ENCODE measurements at places on chromosomes 2 and 18.
A peak's percentile ranks its signal among the peaks of the same experiment; 100 is the strongest.

- no peak for DNase-seq
These were observed 51.8 kb downstream of the LPIN2 start for GRCh38 chr18:2960983-2961696.

DNA sequence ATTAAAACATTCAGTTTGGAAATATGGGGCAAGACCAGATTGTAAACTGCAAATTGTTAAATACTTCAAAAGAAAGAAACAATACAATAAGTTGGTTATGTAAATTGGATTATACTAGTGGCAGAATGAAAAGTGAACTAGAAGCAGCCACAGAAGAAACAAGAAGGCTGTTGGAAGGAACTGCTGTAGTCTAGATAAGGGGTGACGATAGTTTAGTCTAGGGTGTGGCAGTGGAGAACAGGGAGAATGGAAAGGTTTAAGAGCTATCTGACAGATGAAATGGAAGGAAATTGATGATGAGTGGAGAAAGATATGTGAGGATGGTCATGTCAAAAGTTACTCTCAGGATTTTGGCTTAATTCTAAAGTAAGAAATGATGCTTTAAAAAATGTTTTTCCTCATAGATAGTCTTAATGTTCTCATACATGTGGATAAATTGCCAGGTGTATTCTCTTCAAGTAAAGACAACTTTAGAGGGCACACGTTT is 179.7 kb downstream of the GPD2 start:
- no peak for DNase-seq

- no peak for DNase-seq
These were observed 47.2 kb downstream of the SCG2 start for GRCh38 chr2:223554923-223555322.

DNA sequence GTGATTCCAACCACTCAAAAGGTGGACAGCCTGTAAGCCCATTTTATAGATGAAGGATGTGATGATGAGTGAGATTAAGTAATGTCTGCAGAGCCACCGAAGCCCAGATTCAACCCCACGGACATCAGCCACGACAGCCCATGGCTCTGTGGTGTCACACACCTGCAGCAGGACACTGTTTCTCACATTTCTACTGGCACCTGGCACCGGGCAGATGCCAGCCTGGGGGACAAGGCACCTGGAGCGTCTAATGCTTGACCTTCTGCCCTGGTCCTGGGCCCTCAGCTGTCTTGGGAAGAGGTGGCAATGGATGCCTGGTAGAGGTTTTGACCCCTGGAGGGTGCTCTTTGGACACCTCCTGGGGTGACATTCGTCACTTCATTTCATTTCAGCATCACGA is 176.3 kb downstream of the ANAPC1 start:
- no peak for DNase-seq

DNA sequence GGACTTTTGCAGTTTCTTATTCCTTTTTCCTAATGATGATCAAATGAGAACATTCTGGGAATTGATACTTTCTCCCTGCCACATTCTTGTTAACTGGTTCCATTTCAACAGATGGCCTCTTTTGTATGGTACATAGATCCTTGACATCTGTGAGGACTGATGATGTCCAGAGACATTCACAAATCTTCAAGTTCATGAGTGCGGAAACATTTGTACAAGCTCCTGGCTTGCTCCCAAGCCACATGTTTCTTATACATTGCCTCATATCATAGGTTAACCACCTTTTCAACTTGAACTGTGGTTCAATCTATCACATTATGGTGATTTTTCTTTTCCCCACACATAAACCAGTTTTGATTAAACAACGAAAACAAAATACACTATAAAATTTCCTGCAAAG is 267.3 kb downstream of the CLIP4 start:
- no peak for DNase-seq

DNA sequence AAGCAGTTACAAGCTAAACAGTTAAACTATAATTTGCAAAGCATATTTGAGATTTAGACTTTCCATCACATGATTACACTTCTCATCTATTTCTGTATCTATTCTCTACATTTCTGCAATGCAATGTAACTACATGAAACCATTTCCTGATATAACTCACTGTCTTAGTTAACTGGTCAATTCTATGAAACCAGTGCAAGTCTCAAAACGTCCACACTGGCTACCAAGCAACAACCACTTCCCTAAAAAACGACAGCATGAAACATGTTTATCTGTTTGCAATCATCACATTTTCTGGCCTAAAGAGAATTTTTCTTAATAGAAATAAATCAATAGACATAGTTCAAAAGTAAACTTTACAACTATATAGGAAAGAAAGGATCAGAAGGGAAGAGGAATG is 17.4 kb downstream of the FECH start:
- DNase-seq: no peak

GRCh38 chr2:23522726-23523372 is 137.9 kb downstream of the KLHL29 start:
- DNase-seq: no peak

GRCh38 chr2:176999301-176999700 is 213.3 kb upstream of the HNRNPA3 start:
- DNase-seq: peak; percentile 50

All from SK-N-MC (cell line).